ENCODE measurements at places on chromosomes 12 and 14.

DNA sequence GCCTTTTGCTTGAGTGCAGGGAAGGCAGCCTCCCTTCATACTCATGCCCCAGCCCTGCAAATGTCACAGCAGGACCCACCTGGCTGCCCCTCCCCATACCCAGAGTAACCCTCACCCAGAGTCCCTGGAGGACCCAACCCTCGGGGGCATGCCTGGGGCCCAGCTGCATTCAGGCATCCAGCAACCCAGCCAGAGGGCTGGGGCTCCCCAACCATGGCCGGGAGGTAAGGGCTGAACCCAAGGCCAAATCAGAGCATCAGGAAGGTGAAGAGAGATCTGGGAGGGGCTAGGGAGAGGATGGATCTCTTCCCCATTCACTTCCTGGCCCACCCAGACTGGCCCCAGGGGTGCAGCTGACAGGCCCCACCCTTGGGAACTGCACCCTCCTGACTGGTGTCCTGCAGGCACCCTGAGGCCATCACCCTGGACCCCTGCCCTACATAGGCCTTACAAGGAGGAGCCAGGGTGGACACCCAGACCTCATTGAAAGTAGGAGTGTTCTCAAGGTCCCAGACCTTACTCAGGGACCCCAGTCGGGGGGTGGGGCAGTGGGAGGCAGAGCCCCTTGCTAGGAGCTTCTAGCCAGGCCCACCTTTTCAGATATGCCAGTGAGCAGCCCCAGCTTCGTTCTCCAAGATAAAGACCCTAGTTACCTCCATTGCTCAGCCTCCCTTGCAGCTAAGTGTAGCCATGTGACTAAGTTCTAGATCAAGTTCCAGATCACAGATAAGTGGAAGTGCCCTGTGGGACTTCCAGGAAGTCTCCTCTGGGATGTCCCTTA is 849 bp upstream of the PLD4 start:
- DNase-seq: no peak

DNA sequence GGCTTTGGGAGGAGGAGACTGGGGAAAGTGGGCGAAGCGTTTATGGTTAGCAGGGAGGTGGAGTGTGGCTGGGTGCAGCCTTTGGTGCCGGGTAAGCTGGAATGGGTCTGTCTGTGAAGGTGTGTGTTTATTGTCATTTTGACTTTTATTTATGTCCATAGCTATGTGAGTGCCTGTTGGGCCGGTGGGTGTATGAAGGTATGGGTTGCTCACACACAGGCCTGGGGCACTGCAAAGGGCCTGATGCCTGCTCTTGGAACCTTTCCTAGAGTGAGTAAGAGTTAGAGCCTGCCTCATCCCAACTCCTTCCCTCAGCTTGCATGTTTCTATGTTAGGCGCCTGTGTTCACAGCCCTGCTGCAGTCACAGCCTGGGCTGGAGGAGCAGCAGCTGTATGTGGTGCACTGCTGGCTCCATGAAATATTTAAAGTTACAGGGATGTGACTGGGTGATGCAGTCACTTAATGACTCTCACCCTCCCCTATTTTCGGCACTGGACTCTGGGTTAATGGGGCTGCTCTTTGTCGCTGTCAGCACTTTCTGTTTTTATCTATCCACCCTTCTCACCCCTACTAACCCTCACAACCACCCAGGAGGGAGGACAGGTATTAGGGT is 2.6 kb upstream of the PPP1R1A start:
- DNase-seq: no peak

DNA sequence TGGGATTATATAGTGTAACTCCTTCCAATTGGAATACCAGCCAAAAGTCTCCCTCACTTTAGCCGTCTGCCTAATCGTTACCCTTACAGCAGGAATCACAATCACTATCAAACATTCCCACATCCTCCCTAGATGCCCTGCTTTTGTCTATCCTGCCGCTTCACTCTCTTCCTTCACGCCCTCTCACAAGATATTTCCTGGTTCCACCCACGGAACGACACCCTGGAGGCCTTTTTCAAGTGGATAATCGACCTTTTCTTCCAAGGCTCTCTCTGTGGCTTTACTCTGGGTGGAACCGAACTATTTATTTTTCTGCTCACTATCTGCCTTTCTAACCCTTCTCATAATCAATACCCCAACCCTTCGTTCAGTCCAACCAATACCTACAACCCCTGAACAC is 58.9 kb downstream of the MOK start:
- DNase-seq: no peak

- DNase-seq: no peak
Observed at GRCh38 chr12:83065562-83065961, 378.9 kb downstream of the TMTC2 start.

DNA sequence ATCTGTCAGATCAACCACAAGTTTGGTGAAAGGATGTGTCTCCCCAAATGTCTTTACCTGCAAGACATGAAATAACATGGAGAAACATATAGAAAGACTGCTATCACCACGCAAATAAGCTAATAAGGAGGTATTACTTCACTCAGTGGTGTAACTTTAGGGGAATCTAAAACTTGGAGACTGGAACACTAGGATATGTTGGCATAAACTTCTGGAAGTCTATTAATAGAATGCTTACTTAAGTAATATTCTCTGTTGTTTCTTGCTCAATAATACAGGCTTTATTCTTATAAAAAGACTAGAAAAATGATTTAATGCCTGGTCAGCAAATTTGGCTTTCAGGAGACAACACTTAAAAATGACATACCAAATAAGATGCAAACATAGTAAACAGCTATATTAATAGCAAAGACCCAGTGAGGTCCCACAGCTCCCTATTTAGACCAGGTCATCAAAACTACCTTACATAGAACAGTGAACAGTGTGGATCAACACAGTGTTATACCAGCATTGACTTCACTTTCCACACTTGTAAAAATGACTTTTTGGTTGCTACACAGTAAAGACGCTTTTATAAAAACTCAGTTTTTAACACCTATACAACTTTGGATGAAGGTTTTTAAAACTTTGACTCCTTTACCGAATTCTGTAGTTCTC is 18.9 kb upstream of the HAL start:
- DNase-seq: no peak

DNA sequence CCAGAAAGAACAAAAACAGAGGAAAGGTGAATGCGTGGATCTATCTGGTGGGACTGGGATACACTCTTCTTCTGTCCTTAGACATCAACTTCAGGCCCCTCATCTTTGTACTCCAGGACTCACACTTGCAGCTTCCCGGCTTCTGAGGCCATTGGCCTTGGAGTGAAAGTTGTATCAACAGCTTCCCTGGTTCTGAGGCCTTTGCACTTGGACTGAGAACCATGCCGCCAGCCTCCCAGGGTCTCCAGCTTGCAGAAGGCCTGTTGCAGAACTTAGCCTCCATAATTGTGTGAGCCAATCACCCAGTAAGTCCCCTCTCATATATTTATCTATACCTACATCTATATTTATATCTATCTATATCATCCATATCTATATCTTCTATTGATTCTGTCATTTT is 218.4 kb downstream of the SOX5 start:
- no peak for DNase-seq
